ENCODE measurements at places on chromosomes 2 and 18. TPM values are rescaled to one million over a fixed set of nuclear protein-coding genes. Genes with fewer than 3 reads are reported as not detected.
A peak's percentile ranks its signal among the peaks of the same experiment; 100 is the strongest.

- H3K4me1 ChIP-seq = no peaks in the 10 kb centered on the region
- no peak overlapping the region for H3K27ac ChIP-seq
- DNase-seq = no peak
- no peaks in the 10 kb centered on the region for H3K27me3 ChIP-seq
- H3K36me3 ChIP-seq = no peaks in the 10 kb centered on the region
Measured at GRCh38 chr2:16853088-16853487, 187.5 kb upstream of the CYRIA start.

DNA sequence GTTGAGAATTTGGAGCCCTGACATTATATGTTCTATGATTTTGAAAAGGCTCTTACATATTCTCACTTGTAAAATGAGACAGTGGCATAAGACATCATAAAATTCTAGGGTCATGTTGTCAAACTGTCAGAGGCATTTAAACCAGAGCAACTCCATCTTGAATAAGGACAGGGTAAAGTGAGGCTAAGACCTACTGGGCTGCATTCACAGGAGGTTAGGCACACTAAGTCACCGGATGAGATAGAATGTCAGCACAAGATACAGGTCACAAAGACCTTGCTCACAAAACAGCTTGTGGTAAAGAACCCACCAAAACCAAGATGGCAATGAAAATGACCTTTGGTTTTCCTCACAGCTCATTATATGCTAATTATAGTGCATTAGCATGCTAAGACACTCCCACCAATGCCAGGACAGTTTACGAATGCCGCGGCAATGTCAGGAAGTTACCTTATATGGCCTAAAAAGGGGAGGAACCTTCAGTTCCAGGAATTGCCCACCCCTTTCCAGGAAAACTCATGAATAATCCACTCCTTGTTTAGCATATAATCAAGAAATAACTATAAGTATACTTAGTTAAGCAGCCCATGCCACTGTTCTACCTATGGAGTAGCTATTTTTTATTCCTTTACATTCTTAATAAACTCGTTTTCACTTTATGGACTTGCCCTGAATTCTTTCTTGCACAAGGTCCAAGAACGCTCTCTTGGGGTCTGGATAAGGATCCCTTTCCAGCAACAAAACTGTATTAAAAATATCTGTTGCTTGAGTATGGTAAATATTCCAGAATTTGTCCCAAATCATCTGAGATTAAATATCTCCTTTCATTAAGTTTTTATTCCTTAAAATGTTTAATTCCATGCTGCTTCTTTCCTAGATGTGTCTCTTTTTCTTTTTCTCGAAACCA is 406.4 kb downstream of the METTL4 start:
- no peaks in the 10 kb centered on the region for H3K4me1 ChIP-seq
- H3K36me3 ChIP-seq = no peaks in the 10 kb centered on the region
- DNase-seq = no peak
- no peaks in the 10 kb centered on the region for H3K27me3 ChIP-seq
- H3K27ac ChIP-seq = no peak overlapping the region

DNA sequence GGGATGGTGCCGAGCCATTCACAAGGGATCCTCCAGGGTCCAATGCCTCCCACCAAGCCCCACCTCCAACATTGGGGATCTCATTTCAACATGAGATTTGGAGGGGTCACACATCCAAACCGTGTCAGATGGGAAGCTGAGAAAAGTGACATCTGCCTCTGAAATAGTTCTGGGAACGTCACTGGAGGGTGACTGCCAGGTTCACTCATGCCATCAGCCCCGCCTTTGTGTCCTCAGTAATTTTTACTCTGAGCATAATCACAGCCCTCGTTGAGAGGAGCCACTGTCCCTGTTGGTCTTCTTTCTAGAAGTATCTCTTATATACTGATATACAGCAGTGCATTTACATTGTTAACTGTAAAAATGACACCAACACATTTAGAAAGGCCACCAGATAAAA is 67.4 kb downstream of the KLHL29 start:
- no peaks in the 10 kb centered on the region for H3K36me3 ChIP-seq
- DNase-seq = no peak
- no peak overlapping the region for H3K4me3 ChIP-seq
- H3K27me3 ChIP-seq = no peaks in the 10 kb centered on the region
- no peak overlapping the region for H3K27ac ChIP-seq

- H3K4me1 ChIP-seq = peaks cover 35% of the 10 kb centered on the region
- H3K27me3 ChIP-seq = no peaks in the 10 kb centered on the region
- DNase-seq = no peak
- peak overlapping the region; percentile 45 for H3K27ac ChIP-seq
- no peak overlapping the region for H3K4me3 ChIP-seq
Measured at GRCh38 chr2:234979204-234980167, 27.7 kb downstream of the SH3BP4 start.

DNA sequence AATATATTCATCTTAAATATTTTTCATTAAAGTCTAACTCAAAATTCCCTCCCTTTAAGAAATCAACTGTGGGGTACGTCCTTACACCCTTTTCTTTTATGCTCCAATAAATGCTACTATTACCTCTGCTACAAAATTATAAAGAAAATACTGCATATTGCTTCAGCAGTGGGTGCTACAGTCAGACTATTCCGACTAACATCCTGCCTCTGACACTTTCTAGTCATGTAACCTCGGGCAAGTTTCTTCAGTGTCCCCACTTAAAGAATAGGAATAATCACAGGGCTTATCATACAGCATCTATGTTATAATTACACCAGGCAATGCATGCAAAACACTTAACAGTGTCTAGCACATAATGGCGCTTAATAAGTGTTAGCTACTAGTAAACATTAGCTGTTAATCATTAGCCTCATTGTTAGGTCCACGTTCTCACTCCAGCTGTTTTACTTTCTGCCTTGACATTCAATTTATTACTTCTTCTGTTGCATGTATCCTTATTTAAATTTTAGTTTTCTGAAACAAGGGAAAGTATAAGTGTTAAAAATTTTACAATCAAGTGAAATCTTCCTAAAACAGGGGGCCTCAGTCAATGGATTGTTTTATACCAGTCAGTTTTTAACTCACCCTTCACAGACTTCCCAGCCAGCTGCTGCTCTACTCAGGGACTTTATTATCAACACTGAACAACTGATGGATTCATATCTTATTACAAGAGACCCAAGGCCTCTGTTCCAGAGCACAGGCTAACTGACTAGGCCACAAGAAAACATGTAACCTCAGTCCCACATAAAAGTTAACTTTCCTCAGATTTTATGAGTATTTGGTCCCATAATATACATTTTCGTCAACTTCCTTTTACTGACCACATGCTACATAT is 54.0 kb downstream of the CLASP1 start:
- no peak for DNase-seq
- H3K27me3 ChIP-seq = no peaks in the 10 kb centered on the region
- no peak overlapping the region for H3K4me3 ChIP-seq
- no peaks in the 10 kb centered on the region for H3K36me3 ChIP-seq
- peaks cover 13% of the 10 kb centered on the region for H3K4me1 ChIP-seq

- H3K27me3 ChIP-seq = no peaks in the 10 kb centered on the region
- no peak for DNase-seq
- no peak overlapping the region for H3K27ac ChIP-seq
- H3K4me1 ChIP-seq = no peaks in the 10 kb centered on the region
Measured at GRCh38 chr2:203718087-203718486, 11.6 kb downstream of the CD28 start.

GRCh38 chr2:240469740-240470139 is 34.3 kb downstream of the GPC1 start:
- DNase-seq = no peak
- no peaks in the 10 kb centered on the region for H3K4me1 ChIP-seq
- H3K36me3 ChIP-seq = no peaks in the 10 kb centered on the region
- no peak overlapping the region for H3K4me3 ChIP-seq
- H3K27ac ChIP-seq = no peak overlapping the region

Gene ABCA12
- 0.58 TPM for total RNA-seq

- peaks cover 76% of the 10 kb centered on the region for H3K36me3 ChIP-seq
- no peaks in the 10 kb centered on the region for H3K27me3 ChIP-seq
- DNase-seq = no peak
Measured at GRCh38 chr2:241352227-241352626, 3.9 kb upstream of the FARP2 start.

DNA sequence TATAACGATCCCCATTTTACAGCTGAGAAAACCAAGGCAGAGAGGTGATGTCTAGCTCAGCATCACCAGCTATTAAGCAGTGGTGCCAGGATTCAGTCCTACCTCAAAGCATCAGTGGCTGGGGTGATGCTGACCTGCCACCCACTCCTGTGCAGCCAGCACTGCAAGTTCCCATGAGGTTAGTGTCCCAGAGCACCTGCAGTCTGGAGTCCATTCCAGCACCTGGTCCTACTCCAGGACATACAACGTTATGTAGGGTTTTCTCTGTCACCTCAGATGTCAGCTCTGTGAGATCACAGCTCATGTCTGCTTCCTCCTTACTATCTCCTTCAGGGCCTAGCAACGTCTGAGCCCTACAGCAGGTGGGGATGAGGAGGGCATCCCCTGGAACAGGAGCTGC is 328.0 kb upstream of the HS6ST1 start:
- no peaks in the 10 kb centered on the region for H3K36me3 ChIP-seq
- H3K4me1 ChIP-seq = no peaks in the 10 kb centered on the region
- H3K27me3 ChIP-seq = no peaks in the 10 kb centered on the region
- no peak overlapping the region for H3K27ac ChIP-seq
- no peak overlapping the region for H3K4me3 ChIP-seq
- no peak for DNase-seq

Gene UBE2F
- 58.9 TPM for total RNA-seq

Gene PHLPP1
- total RNA-seq = 13.1 TPM

DNA sequence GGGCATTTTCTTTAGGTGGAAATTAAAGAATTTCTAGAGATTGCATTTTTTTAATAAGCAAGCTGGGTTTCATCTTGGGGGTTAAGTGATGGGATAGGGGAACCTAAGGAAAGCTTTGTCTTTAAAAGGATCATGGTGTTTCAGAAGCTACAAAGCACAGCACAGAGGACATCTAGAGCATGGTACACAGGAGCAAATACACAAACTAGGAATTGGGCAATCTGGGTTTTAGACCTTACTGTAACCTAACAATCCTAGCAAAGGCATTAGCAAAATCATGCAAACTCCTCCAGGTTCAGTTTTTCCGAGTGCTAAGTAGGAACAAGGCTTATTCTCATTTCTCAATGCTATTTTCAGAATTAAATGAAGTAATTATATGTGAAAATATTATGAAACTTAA is 134.1 kb downstream of the CD226 start:
- no peak overlapping the region for H3K4me3 ChIP-seq
- DNase-seq = no peak
- no peaks in the 10 kb centered on the region for H3K36me3 ChIP-seq
- no peaks in the 10 kb centered on the region for H3K27me3 ChIP-seq
- no peak overlapping the region for H3K27ac ChIP-seq

GRCh38 chr18:59021500-59021899 is 118.2 kb upstream of the SEC11C start:
- no peak overlapping the region for H3K4me3 ChIP-seq
- H3K4me1 ChIP-seq = no peaks in the 10 kb centered on the region
- H3K27ac ChIP-seq = no peak overlapping the region
- no peaks in the 10 kb centered on the region for H3K27me3 ChIP-seq

Gene ARHGAP15
- total RNA-seq = 20.6 TPM

Gene LYPD1
- total RNA-seq = 2.5 TPM

- H3K36me3 ChIP-seq = no peaks in the 10 kb centered on the region
- no peak overlapping the region for H3K27ac ChIP-seq
- no peak overlapping the region for H3K4me3 ChIP-seq
Measured at GRCh38 chr2:1582891-1583341, 161.4 kb downstream of the PXDN start.

GRCh38 chr2:120421126-120421829 is 75.3 kb downstream of the INHBB start:
- H3K4me1 ChIP-seq = no peaks in the 10 kb centered on the region
- DNase-seq = no peak
- no peak overlapping the region for H3K4me3 ChIP-seq
- no peaks in the 10 kb centered on the region for H3K36me3 ChIP-seq
- H3K27ac ChIP-seq = no peak overlapping the region

Gene ZNF397
- 26.0 TPM for total RNA-seq

Gene KCTD1
- total RNA-seq = 12.1 TPM

- H3K27ac ChIP-seq = no peak overlapping the region
- H3K27me3 ChIP-seq = no peaks in the 10 kb centered on the region
- H3K4me3 ChIP-seq = no peak overlapping the region
- H3K36me3 ChIP-seq = no peaks in the 10 kb centered on the region
Measured at GRCh38 chr2:184875911-184876310, 277.6 kb downstream of the ZNF804A start.

DNA sequence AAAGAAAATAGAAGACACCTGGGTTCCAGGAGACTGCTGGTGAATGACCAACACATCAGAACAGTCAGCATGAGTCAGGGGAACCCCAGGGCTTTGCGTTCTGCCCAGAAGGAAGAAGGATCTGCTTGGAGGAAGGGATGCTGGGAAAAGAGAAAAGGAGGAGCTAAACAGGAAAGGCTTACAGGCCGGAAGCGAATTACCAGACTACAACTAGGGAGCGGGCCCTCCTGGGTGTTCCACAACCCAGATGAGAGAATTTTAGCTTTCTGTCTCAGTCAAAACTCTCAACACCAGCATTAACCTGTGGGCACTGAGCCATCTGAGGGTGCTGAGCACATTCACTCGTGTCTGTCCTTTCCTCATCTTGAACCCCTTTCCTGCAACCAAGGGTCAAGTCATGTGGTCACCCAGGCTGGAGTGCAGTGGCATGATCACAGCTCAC is 19.2 kb downstream of the CDC42EP3 start:
- H3K36me3 ChIP-seq = no peaks in the 10 kb centered on the region
- H3K4me1 ChIP-seq = peaks cover 41% of the 10 kb centered on the region
- H3K27ac ChIP-seq = peak overlapping the region; percentile 88
- DNase-seq = no peak

GRCh38 chr2:162917626-162918025 is 79.1 kb upstream of the KCNH7 start:
- H3K36me3 ChIP-seq = no peaks in the 10 kb centered on the region
- no peak overlapping the region for H3K4me3 ChIP-seq
- DNase-seq = no peak
- no peaks in the 10 kb centered on the region for H3K27me3 ChIP-seq
- H3K4me1 ChIP-seq = no peaks in the 10 kb centered on the region

Gene EPAS1
- 590 TPM for total RNA-seq

GRCh38 chr2:144510294-144510991 is 9.5 kb downstream of the ZEB2 start:
- peaks cover 44% of the 10 kb centered on the region for H3K27me3 ChIP-seq
- peaks cover 91% of the 10 kb centered on the region for H3K4me1 ChIP-seq
- H3K4me3 ChIP-seq = no peak overlapping the region
- H3K27ac ChIP-seq = peak overlapping the region; percentile 98
- H3K36me3 ChIP-seq = no peaks in the 10 kb centered on the region
- no peak for DNase-seq

Gene ANKRD39
- 11.8 TPM for total RNA-seq

Measured in left lung (tissue), 14 donors.